ENCODE measurements at places on chromosomes 7 and 10.
A peak's percentile ranks its signal among the peaks of the same experiment; 100 is the strongest.

- DNase-seq = no peak
Observed at GRCh38 chr10:116163333-116164131, 109.5 kb downstream of the GFRA1 start.

GRCh38 chr10:57038531-57038930 lies 677.5 kb upstream of the ZWINT start:
- no peak for DNase-seq

DNA sequence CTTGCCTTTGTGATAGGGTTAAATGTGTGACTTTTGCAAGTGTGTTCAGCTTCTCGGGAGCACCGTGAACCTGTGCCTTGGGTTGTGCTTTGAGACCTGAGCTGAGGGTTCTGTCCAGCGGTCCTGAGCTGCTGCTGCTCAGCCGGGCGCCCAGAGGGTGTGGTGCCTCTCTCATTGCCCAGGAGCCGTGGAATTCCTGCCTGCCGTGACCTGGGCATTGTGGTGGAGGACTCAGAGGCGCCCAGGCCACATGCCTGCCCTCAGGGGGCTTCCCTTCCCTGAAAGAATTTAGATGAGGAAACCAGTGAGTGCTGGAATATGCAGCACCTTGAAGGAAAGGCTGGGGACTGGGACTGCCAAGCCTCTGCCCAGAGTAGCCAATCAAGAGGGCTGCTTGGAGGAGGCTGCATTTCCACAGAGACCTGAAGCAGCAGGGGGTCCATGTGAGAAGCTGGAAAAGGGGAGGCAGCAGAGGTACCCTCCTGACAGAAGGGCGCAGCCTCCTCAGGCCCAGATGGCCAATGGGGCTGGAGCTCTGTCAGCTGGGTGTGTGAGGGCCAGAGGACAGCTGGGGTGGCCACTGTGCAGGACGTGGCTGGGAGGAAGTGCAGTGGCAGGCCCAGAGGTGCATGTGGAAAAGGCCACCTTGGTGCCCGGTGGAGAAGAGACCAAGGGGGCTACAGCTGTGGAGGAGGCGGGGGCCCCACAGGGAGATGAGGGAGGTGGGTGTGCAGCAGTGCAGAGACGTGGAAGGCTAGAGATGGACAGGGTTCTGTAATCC lies 107.3 kb downstream of the NKX6-2 start:
- no peak for DNase-seq

DNA sequence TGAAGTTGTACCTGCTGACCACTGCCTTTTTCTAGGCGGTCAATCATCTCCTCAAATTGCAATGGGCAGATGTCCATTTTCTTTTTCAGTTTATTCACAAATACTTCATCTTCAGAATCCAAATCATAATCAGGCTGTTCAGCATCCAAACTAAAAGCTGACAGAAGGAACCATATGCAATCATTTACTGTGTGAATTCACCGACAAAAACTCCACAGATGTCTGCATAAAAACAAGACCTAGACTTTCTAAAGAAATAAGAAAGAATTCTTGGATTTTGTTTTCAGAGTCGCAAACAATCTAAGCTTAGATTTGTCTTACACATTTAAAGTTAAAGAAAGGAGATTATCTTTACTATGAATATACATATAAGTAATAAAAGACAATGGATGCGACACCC lies 53.4 kb downstream of the EPC1 start:
- no peak for DNase-seq

DNA sequence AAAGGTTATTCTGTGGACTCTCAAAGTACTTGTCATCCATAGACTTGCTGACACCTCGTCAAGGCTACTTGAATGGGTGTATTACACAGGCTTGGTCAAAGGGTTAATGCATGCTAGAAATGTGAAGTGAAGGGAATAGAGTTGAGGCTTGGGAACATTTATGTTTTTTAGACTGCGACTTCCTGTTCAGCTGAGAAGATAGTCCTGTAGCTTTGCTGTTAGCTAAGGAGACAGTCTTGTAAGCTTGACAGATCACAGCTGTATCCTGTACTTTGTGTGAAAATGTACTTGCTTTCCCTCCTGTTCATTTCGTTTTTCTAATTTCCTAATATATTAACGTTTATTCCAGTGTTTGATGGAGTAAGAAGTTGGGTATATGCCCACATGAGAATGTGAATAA lies 52.1 kb downstream of the ADD3 start:
- no peak for DNase-seq

GRCh38 chr7:30771174-30771879 lies at the start of gene MINDY4:
Gene MINDY4, plus strand, starts transcription at chr7:30771417. Its CDS starts 77 bp downstream, at chr7:30771494.
- peak; percentile 68 for DNase-seq

- no peak for DNase-seq
Observed at GRCh38 chr10:21715531-21716195, 181.6 kb downstream of the MLLT10 start.

DNA sequence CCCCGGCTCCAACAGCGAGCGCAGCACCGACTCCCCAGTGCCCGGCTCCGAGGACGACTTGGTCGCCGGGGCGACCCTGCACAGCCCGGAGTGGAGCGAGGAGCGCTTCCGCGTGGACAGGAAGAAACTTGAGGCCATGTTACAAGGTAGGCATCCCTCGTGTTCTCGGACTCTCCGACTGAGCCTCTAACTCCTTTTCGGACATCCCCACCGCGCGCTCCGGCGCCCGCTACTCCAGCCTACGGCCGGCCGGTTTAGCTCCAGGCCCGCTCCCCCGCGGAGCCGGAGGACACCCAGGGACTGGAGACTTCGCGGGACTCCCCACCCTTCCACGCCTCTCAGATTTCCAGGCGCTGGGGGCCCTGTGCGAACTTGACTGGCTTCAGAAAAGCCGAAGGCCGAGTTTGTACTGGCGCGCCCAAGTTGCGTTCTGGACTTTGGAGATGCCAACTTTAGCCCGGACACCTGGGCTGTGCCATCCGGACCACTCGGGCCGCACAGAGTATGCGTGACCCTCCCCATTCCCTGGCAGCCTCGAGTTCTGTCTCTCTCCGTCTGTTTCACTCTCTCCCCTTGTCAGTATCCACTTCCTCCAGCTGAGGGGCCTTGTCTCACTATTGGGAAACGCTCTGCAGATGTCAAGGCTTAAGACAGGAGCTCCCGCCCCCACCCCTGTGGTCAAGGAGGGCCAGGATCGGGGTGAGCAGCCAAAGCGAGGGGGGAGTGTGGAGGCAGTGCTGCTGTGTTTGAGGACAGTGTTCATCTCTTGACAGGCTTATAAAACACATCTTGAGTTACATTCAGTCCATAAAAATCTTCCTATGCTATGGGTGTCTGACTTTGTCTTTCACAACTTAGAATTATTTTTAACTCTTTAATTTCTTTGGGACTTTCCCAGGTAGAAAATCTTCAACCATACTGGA lies 777 bp downstream of the BICC1 start:
- no peak for DNase-seq

DNA sequence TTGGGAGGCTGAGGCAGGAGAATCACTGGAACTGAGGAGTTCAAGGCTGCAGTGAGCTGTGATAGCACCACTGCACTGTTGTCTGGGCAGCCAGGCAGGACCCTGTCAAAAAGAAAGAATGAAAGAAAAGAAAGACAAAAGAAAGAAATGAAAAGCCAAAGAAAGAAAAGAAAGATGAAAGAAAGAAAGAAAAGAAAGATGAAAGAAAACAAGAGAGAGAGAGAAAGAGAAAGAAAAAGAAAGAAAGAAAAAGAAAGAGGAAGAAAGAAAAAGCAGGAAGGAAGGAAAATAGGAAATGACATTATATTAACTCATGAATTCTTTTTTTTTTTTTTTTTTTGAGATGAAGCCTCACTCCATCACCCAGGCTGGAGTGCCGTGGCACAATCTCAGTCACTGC lies 32.4 kb upstream of the SPDYE3 start:
- DNase-seq = no peak

DNA sequence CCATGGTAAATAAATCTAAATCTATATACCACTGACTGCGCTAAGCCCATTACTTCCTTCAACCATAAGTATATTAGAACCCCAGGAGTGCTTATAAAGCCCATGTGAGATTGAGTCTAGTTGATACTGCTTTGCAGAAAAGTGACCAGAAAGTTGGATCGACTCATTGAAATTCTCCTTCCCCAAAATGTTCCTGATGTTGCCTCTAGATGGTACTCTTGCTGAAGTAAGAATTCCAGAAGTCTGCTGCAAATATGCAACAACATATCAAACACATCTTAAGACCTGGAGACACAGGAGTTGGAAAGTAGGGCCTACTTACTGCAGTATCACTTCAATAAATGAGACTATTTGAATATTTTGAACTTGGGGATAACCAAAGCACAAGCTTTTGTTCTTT lies 550.8 kb downstream of the IPMK start:
- no peak for DNase-seq

- no peak for DNase-seq
Observed at GRCh38 chr10:132300582-132300981, 7.2 kb downstream of the STK32C start.

DNA sequence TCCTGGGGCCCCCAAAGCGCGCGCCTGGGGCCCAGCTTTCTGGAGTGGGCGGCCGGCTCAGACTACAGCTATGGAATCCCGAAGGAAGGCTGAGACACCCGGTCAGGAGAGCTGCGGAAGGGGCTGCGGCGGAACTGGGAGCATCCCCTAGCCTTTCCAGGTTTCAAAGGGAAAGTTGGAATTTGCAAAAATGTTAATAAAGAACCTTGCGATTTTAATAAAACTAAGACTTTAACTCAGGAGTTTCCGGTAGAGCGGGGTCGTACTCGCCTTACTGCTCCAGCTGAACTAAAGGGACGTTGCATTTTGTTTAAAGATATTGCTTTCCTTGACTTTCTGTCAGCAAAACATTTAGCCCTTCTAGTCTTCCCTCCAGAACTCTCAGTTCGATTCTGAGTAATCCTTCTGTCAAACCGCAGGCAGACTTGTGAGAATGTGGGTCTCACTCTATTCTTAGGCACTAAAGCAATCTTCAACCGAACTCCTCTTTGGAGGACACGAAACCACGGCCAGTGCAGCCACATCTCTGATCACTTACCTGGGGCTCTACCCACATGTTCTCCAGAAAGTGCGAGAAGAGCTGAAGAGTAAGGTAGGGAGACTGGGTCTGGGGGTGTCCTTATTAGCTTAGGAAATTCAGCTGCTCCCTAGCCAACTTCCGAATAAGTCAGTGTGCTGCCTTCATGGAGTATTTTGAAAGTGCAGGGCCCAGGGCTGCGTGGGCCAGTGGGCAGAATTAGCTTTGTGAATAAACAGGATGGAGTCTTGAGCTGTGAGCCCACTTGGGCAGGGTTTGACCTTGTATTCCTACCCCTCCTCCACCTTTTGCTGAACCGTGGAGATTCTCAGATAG lies 1.9 kb downstream of the CYP26A1 start:
- DNase-seq = no peak

- no peak for DNase-seq
Observed at GRCh38 chr10:24822590-24822989, 98.9 kb upstream of the ARHGAP21 start.

GRCh38 chr10:72818076-72818475 lies 75.5 kb upstream of the OIT3 start:
- peak; percentile 17 for DNase-seq

- DNase-seq = no peak
Observed at GRCh38 chr7:41795276-41795833, 92.5 kb upstream of the INHBA start.

- DNase-seq = no peak
Observed at GRCh38 chr7:79610313-79610712, 156.8 kb upstream of the MAGI2 start.

DNA sequence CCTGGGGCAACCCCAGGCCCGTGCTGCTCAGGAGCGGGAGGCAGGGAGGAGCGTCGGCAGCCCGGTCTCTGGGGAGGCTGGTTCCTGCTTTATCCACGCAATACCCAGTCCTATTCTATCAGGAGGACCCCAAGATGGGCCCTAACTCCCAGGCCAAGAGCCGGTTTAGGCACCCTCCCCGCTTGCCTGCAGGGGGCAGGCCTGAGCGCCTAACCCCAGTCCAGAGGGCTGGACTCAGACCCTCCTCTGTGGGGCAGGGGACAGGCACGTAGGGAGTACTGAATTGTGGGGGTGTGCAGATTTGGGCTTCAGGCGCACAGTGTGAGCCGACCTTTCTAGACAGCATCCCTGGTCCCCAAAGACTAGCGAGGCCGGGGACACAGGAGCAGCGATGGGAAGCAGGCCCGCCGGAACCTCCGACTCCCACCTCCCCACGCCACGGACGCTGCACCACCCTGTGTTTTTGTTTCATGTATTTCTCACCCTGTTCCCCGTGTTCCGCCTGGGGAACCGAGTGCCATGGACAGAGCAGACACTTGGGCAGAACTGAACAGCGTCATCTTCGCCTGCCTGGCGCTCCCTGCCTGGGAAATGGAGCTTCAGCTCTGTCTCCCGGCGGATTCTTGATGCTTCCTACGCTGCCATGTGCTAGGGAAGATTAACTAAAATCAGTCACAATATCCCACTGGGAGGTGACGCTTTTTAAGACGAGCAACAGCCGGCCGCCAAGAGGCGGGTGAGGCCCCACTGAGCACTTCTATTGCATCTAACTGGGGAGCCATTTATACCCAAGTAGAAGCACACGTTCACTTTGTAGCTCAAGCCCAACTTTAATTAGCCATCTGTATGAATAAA lies 5.3 kb downstream of the NUDT1 start:
- DNase-seq = no peak

- peak; percentile 15 for DNase-seq
Observed at GRCh38 chr7:77903597-77903996, 105.0 kb downstream of the PHTF2 start.

- no peak for DNase-seq
Observed at GRCh38 chr7:124720195-124720594, 45.4 kb downstream of the GPR37 start.

DNA sequence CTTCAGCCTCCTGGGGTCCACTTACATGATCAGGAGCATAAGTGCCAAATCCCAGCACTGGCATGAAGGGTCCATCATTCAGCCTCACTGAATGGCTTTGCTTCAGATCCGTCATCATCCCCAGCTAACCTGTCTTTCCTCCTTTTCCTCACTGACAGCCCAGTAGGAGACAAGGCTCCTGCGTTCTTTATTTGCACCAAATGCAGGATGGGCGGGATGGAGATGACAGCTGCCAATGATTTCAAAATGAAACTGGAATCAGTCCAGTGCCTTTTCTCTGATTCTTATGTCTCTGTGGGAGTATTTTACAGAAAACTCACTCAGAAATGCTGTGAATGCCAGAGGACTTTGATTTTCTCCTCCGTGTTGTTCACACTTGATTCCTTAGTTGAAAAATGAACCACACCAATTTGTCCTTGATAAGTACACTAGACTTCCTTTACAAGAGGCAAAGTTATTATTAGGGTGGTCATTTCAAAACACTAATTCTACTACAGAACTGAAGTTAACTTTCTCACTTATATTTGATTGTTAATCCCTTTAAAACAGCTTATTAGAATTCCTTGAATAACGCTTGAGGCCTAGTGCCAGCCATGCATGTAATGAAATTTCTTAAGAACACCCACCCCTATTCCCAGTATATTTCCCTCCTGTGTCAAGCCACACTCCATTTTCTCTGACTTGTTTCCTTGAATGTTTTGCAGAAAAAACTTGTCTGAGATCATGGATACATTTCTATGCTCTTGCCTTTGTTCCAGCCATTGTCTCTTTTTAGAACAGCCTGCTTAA lies at the start of gene AKR1C8:
AKR1C8 (minus strand) TSS at position 164 of the 789 bp plus-strand sequence; CDS start at position 118, 46 bp downstream.
- DNase-seq = no peak

- DNase-seq = no peak
Observed at GRCh38 chr7:192701-193480, 520 bp downstream of the FAM20C start.

GRCh38 chr10:86203162-86203905 lies 163.3 kb downstream of the GRID1 start:
- no peak for DNase-seq

Measured in CD4-positive, alpha-beta T cell treated with Interleukin-4 for 1 hour (primary cell).